ENCODE measurements at places on chromosomes 3 and 15.

- DNase-seq = no peak
Measured at GRCh38 chr3:66812741-66813140, 185.4 kb upstream of the KBTBD8 start.

DNA sequence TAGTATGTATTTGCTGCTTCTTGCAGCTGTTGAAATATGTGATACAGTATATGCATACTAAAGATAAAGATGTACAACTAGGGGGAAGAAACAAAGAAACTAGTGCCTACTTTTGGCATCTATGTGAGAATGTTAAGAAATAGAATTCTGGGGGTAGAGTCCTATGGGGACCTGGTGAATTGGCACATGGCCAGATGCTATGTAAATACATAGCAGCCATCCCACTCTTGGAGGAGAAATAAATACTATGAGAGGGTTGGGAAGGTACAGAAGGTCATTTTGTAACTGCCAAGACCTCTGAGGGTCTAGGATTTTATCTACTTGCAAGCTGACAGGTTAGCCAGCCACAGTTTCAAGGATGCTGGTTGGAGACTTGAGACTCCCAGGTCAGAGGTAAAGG, 298.3 kb upstream of the TBL1XR1 start:
- DNase-seq = no peak

DNA sequence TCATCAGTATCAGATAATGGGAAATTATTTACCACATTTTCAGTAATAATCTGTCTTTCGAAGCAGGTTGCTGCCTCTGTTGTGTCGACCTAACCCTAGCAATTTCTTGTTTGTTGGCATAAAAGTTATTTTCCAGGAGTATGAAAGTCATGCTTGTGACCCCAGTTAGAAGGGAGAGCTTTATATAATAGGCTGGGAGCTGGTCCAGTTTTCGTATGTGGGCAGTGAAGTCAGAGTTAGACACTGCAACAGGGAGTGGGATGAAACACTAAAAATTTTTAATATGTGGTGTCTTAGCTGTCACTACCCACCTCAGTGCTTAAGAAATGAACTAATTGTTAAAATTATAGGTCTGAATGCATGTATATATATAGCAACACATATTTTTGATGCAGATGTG, 348.5 kb downstream of the FEZF2 start:
- DNase-seq = no peak

DNA sequence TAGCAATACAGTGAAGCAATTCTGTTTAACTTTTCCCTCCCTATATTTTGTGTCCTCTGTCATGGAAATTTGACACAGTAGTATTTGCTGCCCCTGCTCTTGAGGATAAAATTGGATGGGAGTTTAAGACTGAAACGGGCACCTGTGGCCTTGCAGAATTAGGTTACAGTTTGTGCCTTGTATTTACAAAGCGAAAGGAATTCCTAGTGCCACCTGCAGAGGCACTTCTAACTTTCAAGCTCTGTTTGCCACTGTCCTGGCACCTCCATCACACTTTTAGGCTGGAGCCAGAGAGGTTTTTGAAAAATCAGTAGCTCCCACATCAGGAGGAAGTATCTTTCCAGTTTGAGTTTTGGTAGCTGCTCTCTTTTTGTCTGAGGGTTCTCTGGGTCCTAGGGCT, 39.5 kb downstream of the CD86 start:
- DNase-seq = no peak

- DNase-seq = no peak
Measured at GRCh38 chr3:185924375-185924774, 13.4 kb downstream of the TRA2B start.

- DNase-seq = no peak
Measured at GRCh38 chr15:25742776-25743547, 120.2 kb downstream of the ATP10A start.

- peak; percentile 85 for DNase-seq
Measured at GRCh38 chr3:100045696-100046095, 68.6 kb downstream of the FILIP1L start.

DNA sequence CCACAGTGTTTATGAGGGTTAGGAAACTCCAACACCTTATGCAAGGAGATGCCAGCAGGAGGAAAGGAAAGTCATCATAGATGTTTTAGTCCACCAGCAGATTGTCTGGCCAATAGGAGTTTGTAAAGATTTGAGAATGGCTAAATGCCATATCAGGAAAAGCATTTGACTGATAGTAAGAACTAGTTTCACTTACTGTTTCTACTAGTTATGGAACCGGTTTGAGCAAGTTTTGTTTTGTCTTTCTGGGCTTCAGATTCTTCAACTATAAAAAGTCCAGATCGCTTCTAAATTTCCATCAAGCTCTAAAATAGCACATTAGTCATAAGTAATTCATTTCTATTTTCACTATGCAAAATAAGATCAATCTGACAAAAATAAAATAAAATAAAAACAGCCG, 254.8 kb upstream of the TMCO5A start:
- no peak for DNase-seq

DNA sequence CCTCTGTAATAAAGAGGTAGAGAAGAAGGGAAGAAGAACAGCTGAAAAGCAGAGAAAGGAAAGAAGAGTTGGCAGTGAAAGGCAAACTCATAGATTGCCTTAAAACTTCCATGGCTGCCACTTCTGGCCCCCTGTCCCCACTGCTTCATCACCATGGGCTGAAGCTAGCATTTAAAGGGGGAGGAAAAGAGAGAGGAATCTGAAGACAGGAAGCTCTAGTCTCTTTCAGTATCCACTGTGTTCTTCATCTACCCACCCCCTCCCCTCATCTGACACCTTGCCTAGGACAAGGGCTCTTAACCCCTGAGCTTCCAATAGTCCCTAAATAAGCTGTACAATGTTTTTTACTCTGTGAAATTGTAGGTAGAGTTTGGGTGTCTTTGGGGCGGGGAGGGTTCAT, 60.6 kb downstream of the ALCAM start:
- DNase-seq = no peak

DNA sequence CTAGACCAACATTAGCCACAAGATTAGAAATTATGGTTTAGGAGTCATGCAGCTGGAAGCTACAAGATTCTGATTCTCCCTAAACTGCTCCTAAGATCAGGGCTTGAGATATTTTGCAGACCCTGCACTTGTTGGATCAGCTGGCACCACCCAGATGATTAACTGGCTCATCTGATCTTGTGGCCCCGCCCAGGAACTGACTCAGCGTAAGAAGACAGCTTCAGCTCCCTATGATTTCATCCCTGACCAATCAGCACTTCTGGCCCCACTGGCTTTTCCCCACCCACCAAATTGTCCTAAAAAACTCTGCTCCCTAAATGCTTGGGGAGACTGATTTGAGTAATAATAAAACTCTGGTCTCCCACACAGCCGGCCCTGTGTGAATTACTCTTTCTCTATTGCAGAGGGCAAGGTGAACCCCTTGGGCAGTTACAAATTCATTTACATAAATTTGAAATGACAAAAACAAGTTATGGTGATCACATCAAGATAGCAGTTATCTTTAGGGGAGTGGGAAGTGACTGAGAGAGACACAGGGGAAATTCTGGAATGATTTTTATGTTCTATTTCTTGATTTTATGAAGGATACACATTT, 76.5 kb downstream of the CD200R1L start:
- no peak for DNase-seq

- no peak for DNase-seq
Measured at GRCh38 chr3:158489181-158489580, 81.8 kb upstream of the MLF1 start.

All from GM04503 (cell line).